Esophagus squamous epithelium (tissue), 5 donors: ENCODE measurements at places on chromosomes 2 and 18.

DNA sequence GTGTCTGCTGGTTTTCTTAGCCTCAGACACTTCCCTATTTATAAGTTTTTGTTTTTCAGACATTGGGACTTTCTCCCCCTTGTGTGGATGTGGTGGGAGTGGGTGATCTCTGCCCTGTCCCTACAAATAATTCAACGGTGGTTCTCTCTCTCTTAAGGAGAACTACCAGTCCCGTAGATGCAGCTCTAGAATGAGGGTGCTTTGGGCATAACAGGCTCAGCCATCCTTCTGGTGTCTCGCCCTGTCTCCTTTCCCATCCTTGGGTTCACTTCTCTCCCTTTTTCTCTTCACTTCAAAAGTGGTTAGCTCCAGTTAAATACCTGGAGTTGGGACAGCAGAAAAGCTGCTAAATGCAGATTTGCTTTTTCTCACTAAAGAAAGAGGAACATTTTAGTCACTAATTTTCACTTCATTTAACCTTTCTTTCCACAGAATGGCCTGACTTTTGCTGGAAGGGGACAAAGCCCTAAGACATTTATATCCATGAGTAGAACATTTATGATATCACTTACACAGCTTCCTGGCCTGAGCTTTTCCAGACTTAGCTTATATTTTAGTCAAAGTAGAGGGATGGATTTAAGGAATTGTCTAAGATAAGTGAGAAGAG lies 121.2 kb upstream of the CXCR4 start:
- no peak for DNase-seq

GRCh38 chr2:78734221-78734620 lies 291.3 kb upstream of the REG3G start:
- no peak for DNase-seq

GRCh38 chr18:54957296-54957832 lies 1.9 kb downstream of the CCDC68 start:
- DNase-seq, result no peak

- DNase-seq, result no peak
These were observed 1800.4 kb upstream of the CELF4 start for GRCh38 chr18:39365836-39366485.

DNA sequence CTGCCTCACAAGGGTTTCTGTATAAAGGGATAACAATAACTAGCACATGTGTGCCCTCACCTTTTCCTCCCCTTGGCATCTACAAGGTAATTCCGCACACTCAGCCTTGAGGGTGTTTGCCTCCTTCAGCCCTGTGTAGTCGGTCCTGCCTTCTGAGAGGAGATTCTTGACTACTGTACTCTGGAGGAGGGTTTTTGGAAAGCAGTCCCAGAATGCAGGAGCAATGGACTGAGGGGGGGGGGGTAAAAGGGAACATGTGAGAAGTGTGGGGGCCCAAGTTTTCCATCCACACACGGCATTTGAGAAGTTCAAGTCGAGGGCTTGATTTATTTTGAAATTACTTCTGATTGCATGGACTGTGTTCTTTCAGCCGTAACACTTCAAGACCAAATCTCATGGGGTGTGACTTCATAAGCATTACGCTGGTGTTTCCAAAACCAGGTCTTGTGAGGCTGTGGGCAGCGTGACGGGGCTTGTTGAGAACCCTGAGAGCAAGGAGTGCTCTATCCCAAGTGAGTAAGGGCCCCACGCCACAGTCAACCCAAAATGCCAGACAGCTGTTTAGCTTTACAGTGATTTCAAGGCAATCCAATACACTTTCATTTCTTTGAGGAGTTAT lies 198.7 kb upstream of the MEIS1 start:
- DNase-seq, result no peak

DNA sequence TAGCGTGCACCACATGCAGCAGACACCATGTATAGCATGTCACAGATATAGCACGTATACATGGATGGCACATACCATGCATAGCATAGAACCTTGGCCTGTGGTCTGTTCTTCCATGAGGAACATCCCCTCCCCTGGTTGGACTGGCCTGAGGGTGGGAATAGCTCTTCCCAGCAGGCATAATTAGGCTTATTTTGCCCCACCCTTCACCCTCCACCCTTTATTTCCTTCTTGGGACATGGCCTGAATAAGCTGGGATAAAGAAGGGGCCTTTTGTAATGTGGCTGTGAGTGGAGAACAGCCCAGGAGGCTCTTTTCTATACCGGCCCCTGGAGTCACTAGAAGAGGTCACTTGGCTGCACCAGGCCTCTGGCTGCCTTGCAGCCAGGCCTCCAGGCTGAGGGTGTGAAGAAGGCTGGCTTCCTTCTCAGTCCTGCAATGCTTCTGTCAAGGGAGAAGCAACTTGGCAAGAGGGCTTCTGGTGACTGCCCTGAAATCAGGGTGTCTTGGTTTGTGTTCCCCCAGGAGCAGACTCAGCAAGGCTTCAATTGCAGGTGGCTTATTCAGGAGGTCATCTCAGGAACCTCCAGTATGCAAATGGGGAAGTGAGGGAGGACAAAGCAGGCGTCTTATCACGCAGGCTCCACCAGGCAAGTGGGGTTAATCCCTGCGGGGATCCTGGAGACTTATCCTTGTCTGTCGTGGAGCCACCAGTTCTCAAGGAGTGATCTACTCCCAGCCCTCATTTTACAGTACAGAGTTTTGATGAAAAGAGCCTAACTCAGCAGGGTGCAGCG lies 68.2 kb downstream of the HS6ST1 start:
- DNase-seq, result no peak

- no peak for DNase-seq
These were observed 7.0 kb downstream of the CTIF start for GRCh38 chr18:48545757-48546321.

DNA sequence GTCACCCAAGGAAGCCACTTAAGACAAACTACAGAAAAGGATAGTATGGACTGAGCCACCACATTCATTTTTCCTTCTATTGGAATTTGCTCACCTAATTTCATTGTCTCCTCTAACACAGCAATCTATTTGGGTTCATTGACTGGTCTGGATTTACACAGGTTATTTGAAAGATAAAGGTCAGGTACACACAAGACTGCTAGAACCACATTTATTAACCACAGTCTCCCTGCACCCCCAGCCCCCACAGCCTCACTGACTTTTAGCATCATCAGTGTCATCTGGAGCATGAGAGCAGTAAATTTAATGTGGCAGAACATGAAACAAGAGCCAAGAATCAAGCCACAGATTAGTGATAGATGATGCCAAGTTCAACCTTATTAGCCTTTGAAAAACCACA lies 226.9 kb upstream of the GYPC start:
- no peak for DNase-seq

- DNase-seq, result no peak
These were observed 77.4 kb downstream of the APLF start for GRCh38 chr2:68544811-68545210.

- no peak for DNase-seq
These were observed 405.3 kb upstream of the GALNT5 start for GRCh38 chr2:156852210-156852609.

DNA sequence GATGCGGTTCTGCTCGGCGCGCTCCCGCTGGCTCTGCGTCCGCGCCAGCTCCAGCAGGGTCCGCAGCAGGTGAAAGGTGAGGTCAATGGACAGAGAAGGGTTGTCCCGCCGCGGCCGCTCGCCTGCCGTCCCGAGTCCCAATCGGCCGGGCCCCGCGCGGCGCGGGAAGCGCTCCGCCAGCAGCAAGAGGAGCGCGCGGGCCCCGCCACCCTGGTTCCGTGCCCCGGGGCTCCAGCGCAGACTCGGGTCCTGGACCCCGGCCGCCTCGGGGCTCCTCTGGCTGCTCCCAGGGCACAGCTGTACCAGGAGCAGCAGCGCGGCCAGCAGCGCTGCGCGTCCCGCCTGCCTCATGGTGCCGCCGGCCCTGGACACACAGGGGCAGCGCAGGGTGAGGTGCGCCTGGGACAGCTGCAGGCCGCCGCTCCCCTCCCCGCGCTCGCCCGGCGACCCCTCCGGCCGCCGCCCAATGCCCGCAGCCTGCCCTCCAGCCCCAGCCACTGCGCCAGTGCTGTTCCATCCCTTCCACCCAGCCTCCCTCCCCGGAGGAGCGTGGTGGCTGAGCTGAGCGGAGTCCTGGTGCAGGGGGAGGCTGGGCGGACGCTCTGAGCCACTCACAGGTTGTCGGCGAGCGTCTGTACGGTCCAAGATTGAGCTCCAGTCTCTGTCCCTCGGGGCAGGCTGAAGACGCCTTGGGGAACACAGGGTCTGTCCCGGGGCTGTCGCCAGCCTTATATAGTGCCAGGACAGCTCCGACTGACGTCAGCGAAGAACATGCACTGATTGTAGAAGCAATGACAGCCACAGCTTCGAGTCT lies 493 bp downstream of the UCN start:
- no peak for DNase-seq

- no peak for DNase-seq
These were observed 130.9 kb downstream of the TPGS2 start for GRCh38 chr18:36697905-36698304.

GRCh38 chr2:45951025-45951727 lies 299.7 kb downstream of the PRKCE start:
- no peak for DNase-seq

GRCh38 chr2:9918275-9918674 lies 33.2 kb upstream of the GRHL1 start:
- no peak for DNase-seq

- no peak for DNase-seq
These were observed 158.0 kb upstream of the RBMS1 start for GRCh38 chr2:160651416-160652200.

DNA sequence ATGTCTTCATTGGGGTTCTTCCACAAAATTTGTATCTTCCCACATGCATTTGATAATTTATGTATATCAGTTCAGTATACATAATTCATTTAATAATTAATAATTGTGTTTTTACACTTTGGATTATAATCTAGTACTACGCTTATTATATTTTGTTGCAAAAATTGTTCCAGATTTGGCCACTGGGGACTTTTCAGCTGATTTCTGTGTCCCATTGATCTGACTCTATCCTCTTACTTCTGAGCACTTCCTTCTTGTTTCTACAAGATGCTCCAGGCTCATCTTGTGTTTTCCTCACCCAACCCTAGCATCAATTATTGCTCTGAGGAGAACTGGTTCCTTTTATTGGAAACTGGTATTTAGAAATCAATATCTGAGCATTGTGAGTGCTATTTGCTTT lies 215.3 kb upstream of the CDH19 start:
- no peak for DNase-seq

GRCh38 chr2:47403609-47404193 lies 745 bp downstream of the MSH2 start:
- DNase-seq, result no peak

- no peak for DNase-seq
These were observed 18.1 kb downstream of the ARHGAP28 start for GRCh38 chr18:6747646-6748045.

DNA sequence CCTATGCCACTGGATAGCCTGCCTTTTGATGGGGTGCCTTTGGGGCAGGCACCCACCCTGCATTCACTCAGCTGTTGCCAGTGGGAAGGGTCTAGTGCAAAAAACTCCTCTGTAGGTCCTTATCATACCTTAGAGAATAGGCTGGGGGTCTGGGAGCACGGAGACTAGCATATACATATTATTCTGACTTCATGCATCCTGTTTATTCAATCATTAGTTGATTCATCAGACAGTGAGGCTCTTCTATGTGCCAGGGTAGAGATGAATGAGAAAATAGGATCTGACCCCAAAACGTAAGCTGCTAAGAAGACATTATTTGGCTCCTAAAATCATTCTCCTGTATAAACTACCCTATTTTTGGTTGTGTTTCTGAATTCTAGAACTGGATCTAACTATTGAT lies 153.3 kb downstream of the TPGS2 start:
- no peak for DNase-seq

DNA sequence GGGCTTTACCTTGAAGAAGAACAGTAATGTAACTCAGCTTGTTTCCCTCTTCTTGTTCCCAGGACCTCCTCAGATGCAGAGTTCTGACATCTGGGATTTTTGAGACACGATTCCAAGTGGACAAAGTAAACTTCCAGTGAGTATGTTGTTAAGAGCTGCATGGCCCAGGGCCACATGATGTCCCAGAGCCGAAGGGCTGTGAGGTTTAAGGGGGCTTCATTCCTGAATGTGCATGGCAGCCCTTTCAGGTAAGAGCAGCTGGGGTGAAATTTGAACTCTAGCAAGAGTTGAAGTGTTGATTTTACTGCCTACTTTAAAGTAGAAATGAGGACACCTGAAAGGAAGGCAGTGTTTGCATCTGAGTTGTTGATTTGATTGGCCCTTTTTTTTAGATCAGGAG lies 13.3 kb downstream of the CHMP1B start:
- no peak for DNase-seq

DNA sequence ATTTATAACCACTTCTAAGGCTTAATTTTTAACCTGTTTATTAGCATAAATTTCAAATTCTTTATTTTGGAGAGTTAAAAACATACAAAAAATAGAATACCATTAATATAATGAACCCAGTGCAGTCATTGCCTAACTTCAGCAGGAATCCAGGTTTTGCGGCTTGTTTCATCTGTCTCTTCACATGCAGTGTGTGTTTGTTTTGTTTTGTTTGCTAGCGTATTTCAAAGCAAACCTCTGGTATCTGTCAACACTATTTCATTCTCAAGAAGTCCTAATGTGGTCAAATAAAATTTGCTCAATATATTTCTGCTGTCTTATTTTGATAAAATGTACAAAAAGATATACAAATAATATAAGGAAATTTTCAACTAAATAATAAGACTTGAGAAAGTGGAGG lies 328.5 kb downstream of the AGPS start:
- no peak for DNase-seq

DNA sequence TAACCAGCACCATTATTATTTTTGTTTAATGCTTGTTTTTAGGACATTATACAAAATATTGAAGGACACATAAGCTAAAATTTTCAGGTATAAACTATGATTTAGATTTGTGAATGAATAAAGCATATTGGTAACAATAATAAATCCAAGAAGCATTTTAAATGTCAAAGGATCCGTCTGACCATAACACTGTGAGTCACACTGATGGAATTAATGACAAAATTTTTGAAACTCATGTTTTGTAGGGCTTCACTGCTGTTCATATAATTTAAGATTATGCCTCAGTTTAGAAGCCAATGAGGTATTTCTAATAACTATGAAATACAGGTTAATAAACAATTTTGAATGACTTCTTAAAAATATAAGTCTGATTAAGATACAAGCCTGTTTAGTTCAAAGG lies 124.6 kb downstream of the TMEFF2 start:
- DNase-seq, result no peak

- DNase-seq, result no peak
These were observed 324.1 kb upstream of the KCNJ3 start for GRCh38 chr2:154374416-154374815.

GRCh38 chr2:119245076-119245840 lies 21.6 kb downstream of the STEAP3 start:
- no peak for DNase-seq

- DNase-seq, result no peak
These were observed 45.4 kb upstream of the KLF11 start for GRCh38 chr2:9997936-9998335.

- no peak for DNase-seq
These were observed 791.9 kb upstream of the SOX11 start for GRCh38 chr2:4900242-4900641.

DNA sequence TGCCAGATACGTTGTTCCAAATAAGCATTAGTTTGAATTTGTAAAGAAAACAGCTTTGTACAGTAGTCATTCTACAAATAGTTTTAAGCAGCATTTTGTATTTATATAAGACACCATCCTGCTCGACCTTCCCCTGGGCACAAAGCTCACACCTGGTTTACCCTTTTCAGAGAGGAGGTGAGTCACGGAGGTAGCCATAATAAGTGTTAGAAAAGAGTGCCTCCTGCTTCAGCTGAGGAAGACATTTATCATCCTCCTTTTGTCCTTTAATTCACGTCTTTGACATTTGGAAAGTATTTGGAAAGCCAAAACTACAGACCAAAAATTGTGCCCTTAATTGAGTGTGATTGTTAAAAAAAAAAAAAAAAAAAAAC lies 6.8 kb downstream of the RAB12 start:
- DNase-seq, result no peak
